ENCODE measurements at places on chromosomes 13 and 19. TPM values are rescaled to one million over a fixed set of nuclear protein-coding genes. Genes with fewer than 3 reads are reported as not detected.

KL gene
- total RNA-seq, result not detected

KIR2DL4 gene
- not detected for total RNA-seq

DLEU7 gene
- total RNA-seq, result not detected

CYP4F8 gene
- total RNA-seq, result not detected

- peak; percentile 17 for DNase-seq
These were observed at the start of gene PCDH9 for GRCh38 chr13:67229481-67230403. TSS of gene PCDH9 (minus strand) at chr13:67230336. CDS start at chr13:67228440, 1,896 bp downstream.

DNA sequence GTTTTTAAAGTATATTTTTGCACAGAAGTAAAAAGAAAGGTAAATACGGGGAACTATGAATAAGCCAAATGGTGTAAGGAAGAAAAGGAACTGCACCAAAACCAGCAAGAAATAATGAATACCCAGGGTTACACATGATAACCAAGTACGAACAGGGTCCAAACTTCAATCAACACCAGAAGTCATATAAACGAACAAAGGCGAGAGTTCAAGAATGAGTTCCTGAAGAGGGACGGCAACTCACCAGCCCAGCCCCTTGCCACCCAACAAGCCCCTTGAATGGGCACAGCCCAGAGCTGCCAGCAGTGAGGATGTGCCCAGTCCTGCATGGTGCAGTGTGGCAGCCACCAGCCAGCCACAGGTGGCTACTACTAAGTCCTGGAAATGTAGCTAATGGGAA is 132.1 kb downstream of the RNF17 start:
- no peak for DNase-seq

- no peak for DNase-seq
These were observed 145.0 kb downstream of the ZNF675 start for GRCh38 chr19:23541991-23542390.

GRCh38 chr13:94590744-94591143 is 5.2 kb downstream of the TGDS start:
- DNase-seq, result no peak

DNA sequence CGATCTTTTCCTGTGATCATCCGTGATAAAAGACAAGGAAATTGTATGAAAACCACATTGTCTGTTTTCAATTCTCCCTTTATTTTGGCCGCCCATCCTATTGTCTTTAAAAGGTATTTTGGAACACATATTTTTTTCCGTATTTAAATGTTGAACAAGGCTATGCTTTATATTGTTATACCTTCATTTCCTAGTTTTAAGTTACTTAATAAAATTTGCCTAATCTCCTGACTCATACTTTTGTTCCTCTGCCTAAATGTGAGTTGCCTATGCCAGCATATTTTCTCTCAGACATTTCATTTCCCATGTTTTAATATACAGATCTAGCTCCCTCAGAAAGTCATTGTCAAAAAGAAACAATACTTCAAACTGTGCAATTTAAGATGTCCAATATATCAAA is 104.2 kb downstream of the SLITRK6 start:
- peak; percentile 39 for DNase-seq

DNA sequence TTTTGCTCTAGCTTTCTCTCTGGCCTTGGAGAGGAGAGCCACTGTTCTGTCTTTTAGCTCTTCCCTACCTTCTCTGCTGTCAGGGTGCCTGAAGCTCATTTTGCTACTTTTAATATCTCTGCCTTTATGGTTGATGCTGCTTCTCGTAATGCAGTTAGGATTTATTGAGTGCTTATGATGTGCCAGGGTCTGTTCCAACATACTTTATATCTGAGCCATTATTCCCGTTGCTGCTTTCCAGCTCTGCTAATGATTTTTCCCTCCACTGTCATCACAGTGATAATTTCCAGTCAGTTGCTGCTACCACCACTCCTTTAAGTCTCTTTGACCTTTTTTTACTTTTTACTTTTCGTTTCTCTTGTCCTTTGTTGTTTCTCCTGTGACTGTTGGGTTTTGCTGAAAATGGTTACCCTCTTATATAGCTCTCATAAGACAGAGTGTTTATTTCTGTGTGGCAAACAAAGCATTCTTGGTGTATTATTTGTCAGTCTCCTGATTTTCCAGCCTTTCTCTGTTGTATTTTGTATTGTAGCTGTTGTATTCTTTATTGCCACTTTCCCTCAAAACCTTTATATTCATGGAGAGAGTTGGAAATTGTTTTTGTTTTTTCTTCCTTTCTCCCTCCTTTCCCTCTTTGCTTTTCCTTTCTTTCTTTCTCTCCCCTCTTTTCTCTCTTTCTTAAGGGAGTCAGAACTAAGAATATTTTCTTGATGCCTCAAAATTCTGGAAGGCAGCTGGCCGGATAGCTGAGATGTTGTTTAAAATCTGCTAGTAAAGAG is 37.4 kb downstream of the COG6 start:
- no peak for DNase-seq

DNA sequence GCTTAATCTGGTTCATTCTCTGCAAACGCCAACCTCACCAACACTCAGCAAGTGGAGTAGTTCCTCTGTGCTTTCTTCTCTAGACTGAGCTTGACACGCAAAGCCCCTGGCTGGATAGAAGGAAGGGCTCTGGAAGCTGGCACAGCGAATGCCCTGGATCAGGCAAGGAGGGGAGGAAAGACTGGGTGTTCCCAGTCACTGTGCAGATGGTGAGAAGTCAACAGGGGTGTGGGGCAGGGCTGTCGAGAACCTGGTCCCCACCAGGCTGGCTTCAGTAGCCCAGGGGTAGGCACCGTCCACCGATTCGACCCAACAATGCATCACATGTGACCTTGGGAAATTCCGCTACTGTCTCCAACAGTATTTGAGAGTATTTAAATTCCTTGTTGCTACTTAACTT is 65.5 kb downstream of the TSHZ3 start:
- DNase-seq, result no peak

IZUMO2 gene
- total RNA-seq, result not detected

PIP5K1C gene
- total RNA-seq, result 6.9 TPM

DNA sequence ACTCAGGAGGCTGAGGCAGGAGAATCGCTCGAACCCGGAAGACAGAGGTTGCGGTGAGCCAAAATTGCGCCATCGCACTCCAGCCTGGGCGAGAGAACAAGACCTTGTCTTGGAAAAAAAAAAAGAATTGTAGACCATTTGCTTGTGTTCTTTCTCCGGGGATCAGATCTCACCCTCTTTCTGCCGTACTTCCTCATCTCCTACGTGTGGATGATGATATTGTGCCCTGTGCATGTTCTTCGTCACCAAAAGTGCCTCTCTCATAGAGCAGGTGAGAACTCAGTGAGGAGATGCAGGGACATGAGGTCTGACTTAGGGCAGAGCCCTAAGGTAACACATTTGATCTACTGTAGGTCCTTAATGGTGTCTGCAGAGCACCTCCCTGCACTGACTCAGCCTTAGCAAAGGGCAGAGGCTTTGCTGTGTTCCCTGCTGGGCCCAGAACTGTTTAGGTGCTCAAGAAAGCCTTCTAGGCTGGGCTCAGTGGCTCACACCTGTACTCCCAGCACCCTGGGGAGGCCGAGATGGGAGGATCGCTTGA is 1.3 kb downstream of the APOC2 start:
- DNase-seq, result no peak

- DNase-seq, result no peak
These were observed 1910.2 kb upstream of the PRR20A start for GRCh38 chr13:55230570-55230908.

GARIN5A gene
- total RNA-seq, result 0.51 TPM

PALM gene
- under 0.01 TPM for total RNA-seq

GRCh38 chr19:11361037-11361770 is 6.0 kb downstream of the PLPPR2 start:
- peak; percentile 45 for DNase-seq

DNA sequence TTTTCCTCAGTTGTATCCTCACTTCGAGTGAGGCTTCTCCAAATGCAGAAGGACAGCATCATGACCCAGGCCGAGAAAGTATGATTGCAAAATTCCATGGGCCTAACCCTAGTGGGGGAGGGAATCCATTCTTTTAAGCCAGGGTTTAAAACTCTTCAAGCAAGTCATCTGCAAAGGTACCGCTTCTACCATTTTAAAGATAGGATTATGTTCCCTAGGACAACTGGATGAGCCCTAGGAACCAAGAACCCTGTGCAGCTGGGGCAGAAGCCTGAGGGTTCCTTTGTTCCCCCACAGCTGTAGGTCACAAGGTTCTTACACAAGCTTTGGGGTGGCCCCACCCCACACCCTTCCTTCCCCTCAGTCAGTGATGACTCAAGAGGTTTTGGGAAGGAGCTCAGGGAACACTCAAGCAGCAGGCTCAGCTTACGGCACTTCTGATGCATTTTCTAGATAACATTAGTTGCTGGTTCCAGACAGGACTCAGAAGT is 13.5 kb downstream of the ARL11 start:
- DNase-seq, result peak; percentile 90

DNA sequence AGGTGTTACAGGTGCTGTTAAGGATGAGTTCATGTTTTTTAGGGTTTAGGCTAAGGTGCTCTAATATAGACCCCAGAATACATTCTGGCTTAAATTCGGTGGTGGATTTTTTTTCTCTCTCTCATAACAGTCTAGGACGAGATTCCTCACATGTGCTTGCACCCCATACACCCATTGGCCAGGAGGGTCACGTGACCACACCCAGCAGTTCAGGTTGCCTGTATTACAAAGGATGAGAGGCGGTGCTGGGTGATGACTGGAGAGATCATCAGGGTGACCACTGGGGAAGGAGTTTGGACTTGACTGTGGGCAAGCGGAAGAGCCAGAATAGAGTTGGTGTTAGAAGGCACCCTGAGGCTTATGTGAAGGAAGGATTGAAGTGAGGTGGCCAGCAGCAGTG is 27.7 kb downstream of the PPP2R1A start:
- DNase-seq, result no peak

SYT3 gene
- not detected for total RNA-seq

PCDH20 gene
- 0.26 TPM for total RNA-seq

LYPD3 gene
- 87.9 TPM for total RNA-seq

GRCh38 chr13:67792151-67792676 is 562.1 kb upstream of the PCDH9 start:
- DNase-seq, result no peak

DNA sequence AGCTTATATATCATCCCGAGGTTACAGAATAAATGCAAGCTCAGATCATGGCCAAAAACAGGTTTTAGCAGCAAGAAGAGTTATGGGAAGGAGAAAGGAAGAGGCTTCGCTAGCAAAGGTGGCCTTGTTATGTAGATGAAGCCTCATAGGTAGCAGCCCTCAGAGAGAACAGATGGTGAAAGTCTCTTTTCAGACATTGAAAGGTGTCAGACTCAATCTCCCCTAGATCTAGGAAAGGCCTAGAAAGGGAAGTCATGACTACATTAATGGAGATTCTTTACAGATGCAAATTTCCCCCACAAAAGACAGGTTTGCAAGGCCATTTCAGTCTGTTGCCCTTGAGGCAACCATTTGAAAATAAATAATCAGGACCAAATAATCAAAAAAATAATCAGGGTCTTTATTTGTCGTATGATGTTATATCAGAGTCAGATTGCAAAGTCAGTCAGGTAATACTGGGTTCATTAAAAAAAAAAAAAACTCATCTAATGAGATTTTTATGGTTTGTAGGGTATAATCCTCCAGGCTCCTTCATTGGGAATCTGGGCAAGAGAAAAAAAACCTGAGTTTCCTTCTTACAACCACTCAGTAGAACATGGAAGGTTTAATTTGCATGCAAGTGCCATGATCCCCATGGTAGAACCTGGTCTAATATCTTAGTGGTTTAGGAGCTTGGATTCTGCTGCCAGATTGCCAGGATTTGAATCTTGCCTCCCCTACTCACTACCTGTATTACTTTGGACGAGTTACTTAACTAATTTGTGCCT is 50.8 kb upstream of the HTR2A start:
- DNase-seq, result no peak

DNA sequence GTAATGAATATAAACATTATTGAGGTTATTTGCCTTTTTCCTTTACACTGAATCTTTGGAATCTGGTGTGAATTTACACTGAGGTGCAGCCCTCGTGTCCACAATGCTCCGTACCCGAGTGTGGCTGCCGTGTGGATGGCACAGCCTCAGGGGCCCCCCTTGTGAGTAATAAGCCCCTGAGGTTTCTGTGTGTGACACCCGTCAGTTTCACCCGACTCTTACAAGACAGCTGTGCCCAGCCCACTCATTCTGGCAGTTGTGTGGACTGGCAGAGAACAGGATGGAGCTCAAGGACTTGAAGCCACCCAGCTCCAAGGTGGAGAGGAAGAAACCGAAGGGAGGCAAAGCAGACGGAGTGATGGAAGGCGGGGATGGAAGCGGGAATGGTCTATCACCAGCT is 7.8 kb downstream of the PROZ start:
- DNase-seq, result no peak

CGB3 gene
- total RNA-seq, result not detected

- DNase-seq, result no peak
These were observed 68.3 kb downstream of the SLC6A16 start for GRCh38 chr19:49256691-49257090.

FGF21 gene
- not detected for total RNA-seq

ELAVL3 gene
- not detected for total RNA-seq

- DNase-seq, result peak; percentile 95
These were observed 81.9 kb upstream of the SLC15A1 start for GRCh38 chr13:98834254-98834960.

GRCh38 chr19:33408538-33409434 is 35.3 kb downstream of the CEBPG start:
- no peak for DNase-seq

NKPD1 gene
- 1.0 TPM for total RNA-seq

ZNF610 gene
- total RNA-seq, result 1.4 TPM

- no peak for DNase-seq
These were observed 16.8 kb downstream of the ZNF83 start for GRCh38 chr19:52621376-52621775.

DNA sequence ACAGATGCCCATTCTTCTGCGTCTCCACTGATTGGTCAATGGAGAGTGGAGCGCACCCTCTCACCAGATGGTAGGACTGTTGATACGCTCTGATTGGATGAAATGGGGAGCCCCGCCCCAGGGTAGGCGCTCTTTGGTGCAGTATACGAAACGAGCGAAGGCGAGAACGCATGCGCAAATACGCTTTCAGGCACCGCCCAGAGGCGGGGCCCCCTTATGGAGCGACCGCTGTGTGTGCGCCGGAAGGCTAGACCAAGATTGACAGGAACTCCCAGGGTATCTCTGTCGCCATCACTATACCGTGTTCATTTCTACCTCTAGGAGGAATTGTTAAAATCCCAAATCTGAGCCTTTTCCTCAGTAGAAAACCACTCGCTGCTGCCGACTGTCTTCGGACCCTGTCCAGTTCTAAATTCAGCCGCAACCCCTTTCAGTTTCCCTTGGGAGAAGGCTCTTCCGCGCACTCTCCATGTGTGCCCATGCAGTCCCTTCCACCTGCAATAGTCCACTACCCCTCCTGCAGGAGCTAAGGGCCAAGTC is 720 bp upstream of the HNRNPL start:
- DNase-seq, result peak; percentile 100

CEACAM7 gene
- total RNA-seq, result 7.3 TPM

DNA sequence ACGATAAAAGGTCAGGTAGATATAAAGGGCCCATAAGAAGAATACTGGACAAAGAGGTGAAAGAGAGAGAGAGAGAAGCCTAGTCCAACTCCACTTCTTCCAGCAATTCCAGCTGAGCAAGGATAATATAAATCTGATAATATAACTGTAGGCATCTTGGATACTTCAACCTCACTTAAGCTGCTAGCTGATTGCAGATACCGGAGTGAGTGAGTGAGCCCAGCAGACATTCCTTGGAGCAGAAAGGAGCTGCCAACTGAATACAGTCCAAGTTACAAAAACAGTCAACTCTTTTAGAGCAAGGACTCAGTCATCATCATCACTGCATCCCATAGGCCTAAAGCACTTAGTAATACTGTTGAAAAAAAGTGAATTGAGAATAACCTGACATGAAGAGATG is 387.6 kb downstream of the SLITRK6 start:
- no peak for DNase-seq

SLAIN1 gene
- total RNA-seq, result under 0.01 TPM
